GM06990 (cell line): ENCODE measurements at places on chromosomes 5 and 9.

- no peak for DNase-seq
Observed at GRCh38 chr5:171157775-171158174, 151.3 kb upstream of the TLX3 start.

- DNase-seq: no peak
Observed at GRCh38 chr5:65084795-65085515, 316.2 kb downstream of the CWC27 start.

- DNase-seq: no peak
Observed at GRCh38 chr9:106758911-106759310, 104.1 kb upstream of the ZNF462 start.

DNA sequence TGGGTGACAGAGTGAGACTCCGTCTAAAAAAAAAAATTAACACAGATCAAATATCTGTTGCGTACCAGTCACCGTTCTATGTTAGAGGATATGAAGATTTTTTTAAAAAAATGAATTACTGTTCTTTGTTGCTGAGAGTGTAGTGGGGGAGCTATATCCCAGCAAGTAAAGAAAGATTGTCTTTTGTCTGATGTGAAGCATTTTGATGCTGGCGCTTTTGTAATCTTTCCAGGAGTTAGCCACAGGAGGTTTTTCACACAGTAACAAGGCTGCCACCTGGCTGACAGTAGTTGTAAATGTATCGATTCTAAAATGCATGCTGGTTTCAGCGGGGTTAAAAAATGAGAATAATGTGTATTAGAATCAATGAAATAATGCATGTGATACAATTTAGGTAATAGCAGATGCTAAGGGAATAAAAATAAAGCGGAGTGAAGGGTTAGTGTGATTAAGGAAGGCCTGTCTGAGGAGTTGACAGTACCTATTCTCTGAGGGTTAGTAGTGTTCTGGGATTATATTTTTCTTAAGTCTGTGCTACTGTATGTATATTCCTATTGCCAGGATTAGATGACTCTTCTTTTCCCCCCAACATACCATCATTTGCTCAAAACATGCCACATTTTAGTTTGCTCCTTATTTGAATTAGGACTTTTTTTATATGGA, 3.4 kb downstream of the LMNB1 start:
- DNase-seq: peak; percentile 40

- no peak for DNase-seq
Observed at GRCh38 chr9:134320126-134320867, 6.0 kb upstream of the RXRA start.

GRCh38 chr9:126702151-126703001, 88.6 kb downstream of the LMX1B start:
- no peak for DNase-seq

DNA sequence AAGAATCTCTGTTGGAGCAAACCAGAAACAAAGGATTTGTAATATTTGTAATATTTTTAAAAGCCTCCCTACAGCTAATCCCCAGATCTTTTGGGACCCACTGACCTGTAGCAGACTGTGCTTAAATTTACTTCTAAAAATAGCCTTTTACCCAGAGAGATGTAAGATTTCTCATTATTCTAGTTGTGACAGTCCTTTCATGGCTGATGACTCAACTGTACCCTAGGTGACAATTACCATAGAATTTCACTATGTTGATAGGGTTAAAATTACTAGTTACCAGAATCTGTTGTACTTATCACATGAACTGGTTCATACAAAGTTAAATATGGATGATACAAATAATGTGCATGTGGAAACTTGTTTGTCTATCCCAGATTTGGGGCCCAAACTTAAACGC, 543.9 kb upstream of the SEMA6A start:
- no peak for DNase-seq

- no peak for DNase-seq
Observed at GRCh38 chr9:110623462-110624025, 44.0 kb upstream of the SVEP1 start.

DNA sequence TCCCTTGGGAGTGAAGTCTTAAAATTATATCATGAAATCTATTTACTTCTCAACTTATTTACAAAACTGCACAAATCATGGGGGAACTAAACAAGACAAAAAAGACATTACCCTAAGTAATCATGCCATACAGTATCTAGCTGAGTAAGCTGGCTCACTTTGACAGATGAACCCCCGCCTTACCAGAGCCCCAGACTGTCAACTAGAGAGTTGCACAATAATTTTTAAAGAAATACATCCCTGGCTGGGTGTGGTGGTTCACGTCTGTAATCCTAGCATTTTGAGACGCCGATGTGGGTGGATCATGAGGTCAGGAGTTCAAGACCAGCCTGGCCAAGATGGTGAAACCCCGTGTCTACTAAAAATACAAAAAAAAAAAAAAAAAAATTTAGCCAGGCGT, 62.3 kb downstream of the LPAR1 start:
- DNase-seq: no peak

DNA sequence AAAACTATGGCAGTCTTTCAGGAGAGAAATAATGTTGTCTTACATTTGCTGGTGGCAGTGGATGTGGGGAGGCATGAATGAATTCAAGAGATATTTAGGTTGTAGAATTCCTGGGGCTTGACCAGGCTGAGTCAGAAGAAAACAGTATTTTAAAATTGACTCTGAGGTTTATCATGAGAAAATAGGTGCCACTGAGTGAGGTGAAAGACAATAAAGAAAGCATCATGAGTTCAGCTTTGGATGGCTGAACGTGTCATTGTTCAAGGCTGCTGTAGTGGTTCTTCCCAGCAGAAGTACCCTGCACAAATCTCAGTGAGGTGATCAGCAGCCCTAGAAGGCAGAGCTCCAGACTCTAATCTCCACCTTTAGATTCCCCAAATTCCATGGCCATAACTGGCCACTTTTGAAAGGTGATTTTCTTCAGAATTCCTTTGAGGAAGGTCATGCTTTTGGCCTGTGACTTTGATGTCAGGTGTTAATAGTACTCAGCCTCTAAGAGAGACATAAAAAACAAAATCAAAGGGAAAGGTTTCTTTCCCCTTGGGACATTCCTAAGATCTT, 395.4 kb downstream of the NTRK2 start:
- no peak for DNase-seq

DNA sequence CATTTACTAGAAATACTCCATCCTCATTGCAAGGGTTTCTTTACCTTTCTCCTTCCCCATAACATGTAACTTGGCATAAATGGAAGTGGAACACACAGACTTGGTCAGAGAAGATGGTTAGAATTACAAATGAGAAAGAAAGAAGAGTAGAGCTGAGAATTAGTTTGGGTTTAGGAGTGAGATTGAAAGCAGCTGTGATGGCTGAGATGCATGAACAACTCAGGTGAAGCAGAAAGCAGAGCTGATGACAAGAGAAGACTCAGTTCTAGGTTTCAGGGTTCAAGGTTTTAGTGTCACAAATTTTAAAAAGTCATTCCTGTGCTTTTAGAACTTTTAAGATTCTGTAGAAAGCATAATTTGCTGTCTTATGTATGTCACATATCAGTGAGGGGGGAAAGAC, 54.0 kb downstream of the TMEM161B start:
- DNase-seq: no peak

GRCh38 chr5:130651440-130651839, 513.6 kb downstream of the HINT1 start:
- DNase-seq: no peak

- DNase-seq: no peak
Observed at GRCh38 chr5:133083901-133084300, 32.1 kb downstream of the HSPA4 start.

- DNase-seq: no peak
Observed at GRCh38 chr5:88262116-88262515, 6.5 kb downstream of the TMEM161B start.

DNA sequence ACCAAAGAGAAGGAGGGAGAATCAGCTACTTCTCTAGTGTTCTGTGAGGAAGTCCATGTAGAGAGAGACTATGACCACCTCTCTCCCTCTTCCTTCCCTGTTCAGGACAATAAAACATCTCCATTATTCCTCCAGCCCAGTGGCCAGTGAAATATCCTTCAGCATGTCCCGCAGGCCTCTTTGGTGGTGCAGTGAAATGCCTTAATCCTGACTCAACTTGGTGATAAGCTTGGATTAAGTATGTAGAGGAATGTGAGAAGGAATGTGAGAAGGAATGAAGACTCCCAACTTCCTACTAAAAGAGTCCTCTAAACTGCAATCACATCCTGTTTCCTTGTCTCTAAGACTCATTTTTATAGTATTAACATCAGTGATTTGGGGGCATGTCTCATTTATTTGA, 167.3 kb downstream of the TRPM3 start:
- DNase-seq: no peak

GRCh38 chr5:83844449-83845068, 123.9 kb upstream of the HAPLN1 start:
- peak; percentile 59 for DNase-seq

DNA sequence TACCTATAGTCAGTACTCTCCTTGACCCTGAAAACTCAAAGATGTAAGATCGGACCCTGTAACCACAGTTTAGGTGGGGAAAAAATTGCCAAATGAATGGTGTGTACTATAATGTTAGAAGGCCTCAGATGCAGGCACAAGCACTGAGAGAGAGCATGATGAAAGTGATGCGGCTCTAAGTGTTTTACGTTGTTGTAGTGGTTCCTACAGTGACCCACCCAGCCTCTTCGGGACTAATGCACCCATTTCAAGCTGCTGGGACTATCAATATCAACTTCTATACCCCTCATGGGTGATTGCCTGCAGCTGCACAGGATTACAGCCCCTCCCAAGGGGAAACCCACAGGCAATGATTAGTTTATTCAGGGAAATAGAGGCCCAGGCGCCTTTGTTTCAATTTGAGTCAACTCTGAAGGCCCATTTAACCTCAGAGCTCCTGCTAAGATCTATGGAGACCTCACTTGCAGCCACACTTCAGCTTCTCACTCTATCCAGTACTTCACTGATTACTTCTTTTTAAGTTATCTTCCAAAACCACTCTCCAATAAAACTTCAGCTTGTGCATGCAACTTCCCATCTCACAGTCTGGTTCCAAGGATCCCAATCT, 340.7 kb downstream of the NR2F1-AS1 start:
- peak; percentile 15 for DNase-seq

- DNase-seq: no peak
Observed at GRCh38 chr9:126777733-126778132, 27.1 kb upstream of the ZBTB43 start.

GRCh38 chr5:146015001-146015400, 78.6 kb downstream of the SH3RF2 start:
- no peak for DNase-seq

- DNase-seq: no peak
Observed at GRCh38 chr5:111655169-111655924, 101.6 kb downstream of the NREP start.

DNA sequence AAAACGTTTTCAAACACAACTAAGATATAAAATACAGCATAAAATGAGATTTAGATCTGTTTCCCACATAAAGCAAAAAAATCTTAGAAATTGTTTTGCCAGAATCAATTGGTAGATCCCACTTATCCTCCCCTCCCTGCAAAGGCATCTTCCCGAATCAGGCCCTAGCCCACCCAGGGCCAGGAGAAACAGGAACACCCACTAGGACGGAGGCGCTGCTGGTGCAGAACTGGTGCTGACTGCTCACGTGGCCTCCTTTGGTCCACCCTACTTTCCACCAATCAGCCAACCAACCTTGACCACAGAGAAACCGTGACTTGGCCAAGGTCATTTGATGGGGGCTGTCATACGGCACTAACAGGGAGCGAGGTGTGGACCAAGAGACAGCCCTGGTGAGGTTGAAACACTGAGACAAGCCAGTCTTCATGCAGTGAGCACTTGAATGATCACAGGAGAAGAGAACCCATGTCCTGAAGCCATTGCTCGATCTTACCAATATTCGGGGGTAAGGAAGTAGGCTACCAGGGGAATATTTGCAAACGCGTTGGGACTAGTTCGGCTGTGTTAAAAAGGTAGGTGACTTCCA, 5.2 kb downstream of the SURF2 start:
- no peak for DNase-seq

- DNase-seq: no peak
Observed at GRCh38 chr5:150703762-150704161, 2.9 kb upstream of the RBM22 start.

DNA sequence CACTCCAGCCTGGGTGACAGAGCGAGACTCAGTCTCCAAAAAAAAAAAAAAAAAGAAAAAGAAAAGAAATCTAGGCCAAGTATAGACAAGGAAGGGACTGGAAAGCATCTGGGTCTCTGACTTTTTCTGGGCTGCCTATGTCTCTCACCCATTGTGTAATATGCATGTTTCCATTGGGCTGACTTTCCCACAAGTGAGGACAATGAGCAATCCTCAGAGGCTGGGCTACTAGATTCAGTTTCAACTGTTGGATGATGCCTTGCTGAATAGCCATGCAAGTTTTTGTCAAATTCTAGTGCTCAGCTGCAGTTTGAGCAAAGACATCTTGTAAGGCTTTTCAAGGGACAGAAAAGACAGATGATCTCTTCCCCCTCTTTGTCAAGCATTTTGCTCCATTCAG, 82.1 kb downstream of the PHAX start:
- no peak for DNase-seq

DNA sequence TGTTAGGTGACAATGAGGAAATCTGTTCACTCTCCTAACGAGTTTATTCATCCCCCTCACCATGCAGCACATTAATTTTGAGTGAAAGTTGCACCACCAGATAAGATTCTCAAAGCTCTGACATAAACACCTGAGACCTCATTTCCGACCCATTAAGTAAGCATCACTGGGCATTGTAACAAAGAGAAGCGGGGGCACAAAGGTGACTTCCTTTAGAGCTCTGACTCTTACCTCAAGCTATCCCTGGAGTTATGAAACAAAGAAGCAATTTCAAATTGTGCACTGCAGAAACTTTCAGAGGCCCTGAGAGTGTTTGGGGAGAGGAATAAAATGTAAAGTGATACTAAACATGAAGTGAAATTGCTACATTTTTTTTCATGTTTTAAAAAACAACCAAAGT, 29.5 kb downstream of the C5orf15 start:
- peak; percentile 48 for DNase-seq

GRCh38 chr9:96084331-96084734, 208.8 kb downstream of the ERCC6L2 start:
- no peak for DNase-seq

DNA sequence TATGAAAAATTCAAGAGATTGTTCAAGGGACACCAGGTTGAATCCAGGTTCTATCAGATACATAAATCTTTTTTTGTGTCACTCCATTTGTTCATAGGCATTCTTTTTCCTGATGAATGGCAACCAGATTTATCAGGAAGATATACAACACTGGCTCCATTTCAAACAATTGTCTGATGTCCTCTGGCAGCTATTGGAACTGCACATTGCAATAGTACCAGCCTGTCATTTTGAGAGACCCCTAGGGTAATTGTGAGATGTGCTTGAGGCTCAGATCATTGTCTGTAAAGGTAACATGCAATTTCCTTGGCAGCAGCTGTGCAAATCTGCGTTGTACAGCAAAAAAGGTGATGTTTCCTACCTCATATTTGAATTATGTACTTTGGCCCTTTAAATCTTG, 25.9 kb downstream of the KCTD16 start:
- DNase-seq: no peak
